ENCODE measurements at places on chromosomes 11 and 22.

DNA sequence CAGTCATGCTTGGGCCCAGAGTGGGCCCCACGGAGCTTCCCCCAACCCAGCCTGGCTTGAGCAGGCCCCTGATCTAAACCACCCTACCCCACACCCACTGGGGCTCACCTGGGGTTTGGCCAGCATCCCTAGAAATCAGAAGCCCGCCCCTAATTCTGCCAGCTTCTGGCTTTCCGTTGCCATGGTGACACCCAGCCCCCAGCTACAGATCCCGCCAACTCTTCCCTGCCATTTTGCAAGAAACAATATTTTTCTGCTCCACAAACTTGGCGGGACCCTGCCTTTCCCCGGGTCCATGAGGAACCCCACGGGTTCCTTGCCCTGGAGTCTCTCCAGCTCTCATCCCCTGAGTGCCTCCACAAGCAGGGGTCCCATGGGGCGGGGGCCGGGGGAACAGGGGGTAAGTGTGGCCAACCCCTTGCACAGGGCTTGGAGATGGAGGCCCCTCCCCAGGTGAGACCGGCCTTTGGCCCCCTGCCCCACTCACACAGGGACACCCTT lies 90.0 kb downstream of the CDKN1C start:
- DNase-seq: no peak

GRCh38 chr11:2886191-2886894 lies 768 bp upstream of the CDKN1C start:
- no peak for DNase-seq

DNA sequence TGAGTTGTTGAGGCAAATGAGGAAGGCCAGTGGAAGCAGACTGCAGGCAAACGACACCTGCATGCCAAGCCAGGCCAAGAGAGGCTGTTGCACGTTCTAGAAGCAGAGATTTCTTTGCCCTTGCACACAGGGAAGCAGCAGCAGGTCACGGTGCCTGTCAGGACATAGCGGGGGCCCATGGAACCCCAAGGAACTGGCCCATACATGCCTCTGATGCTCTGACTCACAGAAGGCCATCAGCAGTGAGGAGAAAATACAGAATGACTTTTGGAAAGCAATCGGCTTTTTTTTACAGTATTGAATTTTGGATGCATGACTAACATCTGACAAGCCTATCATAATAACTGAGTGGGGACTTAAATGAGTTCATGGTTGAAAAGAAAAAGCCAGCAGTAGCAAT lies 123.9 kb downstream of the MPPED1 start:
- DNase-seq: no peak

GRCh38 chr11:61542705-61543104 lies 34.2 kb downstream of the LRRC10B start:
- DNase-seq: no peak

GRCh38 chr11:24515632-24516031 lies 18.8 kb downstream of the LUZP2 start:
- DNase-seq: no peak

DNA sequence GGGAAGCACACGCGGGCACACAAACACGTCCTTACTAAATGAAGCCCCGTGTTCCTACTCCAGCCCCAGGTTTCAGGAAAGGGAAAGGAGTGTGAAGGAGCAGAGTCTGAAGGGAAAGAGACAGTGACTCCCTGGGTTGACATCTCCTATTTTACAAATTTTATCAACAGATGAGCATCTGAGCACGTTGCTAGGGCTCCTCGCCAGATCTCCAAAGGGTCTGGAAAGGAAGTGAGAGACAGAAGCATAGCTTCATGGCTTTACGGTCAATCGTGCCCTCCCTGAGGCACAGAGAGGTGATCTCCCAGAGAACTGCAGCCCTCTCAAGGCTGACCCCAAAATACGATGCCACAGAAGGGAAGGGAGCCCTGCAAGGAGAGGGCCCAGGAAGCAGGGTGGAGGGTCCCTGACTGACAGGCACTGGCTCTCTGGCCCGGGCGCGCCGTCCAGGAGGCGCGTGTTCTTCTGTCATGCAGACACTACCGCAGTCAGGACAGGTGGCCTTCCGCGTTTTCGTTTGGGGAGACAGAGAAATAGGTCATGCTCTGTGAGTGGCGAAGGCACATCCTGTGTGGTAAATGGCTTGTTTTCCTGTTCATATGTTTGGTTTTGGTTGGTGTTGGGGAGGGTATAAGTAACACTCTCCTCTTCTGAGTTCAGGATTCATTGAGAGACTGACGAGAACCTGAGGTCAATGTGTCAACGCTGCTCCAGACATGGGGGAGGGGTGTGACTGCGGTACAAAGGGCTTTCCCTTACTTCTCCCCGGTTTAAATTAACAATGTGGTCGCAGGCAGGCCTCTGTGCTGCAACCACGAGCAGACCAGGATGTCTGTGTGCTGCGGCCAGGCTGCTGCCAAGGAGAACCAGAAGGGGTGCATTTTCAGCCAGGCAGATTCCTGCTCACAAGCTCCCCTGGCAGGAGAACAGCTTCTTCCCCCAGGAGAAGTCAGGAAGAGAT lies 813.3 kb downstream of the OPCML start:
- no peak for DNase-seq

DNA sequence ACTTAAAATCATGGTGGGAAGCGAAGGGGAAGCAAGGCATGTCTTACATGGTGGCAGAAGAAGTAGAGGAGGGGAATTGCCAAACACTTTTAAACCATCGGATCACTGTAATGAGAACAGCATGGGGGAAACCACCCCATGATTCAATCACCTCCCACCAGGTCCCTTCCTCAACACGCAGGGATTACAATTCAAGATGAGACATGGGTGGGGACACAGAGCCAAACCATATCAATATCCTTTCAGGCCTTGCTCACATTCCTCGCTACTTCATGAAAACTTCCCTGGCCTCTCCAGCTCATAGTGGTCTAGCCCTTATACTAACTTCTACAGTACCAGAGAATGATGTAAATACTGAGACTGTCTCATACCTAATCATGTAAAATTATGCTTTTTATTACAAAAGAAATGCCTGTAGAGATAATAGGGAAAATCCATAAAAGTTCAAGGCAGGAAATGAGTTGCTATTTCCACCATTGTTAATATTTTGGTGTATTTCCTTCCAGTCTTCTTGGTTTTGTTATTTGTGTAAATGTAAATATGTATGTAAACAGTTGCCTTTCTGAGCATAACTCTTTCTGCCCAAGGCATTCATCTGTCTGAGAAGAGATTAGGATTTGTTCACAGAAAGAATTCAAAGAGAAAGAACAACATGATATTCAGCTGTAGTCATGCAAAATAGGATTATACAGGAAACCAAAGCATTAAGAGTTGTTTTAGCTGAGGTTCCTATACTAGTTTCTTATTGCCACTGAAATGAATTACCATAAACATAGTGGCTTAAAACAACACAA lies 104.3 kb upstream of the LDLRAD3 start:
- no peak for DNase-seq

- no peak for DNase-seq
Observed at GRCh38 chr11:128813729-128814128, 53.4 kb downstream of the KCNJ1 start.
